Stimulated activated CD8-positive, alpha-beta memory T cell treated with anti-CD3 and anti-CD28 coated beads, Interleukin-15, amount 100 ng/mL, for 24 hours (primary cell): ENCODE measurements at places on chromosomes 5 and 9.

DNA sequence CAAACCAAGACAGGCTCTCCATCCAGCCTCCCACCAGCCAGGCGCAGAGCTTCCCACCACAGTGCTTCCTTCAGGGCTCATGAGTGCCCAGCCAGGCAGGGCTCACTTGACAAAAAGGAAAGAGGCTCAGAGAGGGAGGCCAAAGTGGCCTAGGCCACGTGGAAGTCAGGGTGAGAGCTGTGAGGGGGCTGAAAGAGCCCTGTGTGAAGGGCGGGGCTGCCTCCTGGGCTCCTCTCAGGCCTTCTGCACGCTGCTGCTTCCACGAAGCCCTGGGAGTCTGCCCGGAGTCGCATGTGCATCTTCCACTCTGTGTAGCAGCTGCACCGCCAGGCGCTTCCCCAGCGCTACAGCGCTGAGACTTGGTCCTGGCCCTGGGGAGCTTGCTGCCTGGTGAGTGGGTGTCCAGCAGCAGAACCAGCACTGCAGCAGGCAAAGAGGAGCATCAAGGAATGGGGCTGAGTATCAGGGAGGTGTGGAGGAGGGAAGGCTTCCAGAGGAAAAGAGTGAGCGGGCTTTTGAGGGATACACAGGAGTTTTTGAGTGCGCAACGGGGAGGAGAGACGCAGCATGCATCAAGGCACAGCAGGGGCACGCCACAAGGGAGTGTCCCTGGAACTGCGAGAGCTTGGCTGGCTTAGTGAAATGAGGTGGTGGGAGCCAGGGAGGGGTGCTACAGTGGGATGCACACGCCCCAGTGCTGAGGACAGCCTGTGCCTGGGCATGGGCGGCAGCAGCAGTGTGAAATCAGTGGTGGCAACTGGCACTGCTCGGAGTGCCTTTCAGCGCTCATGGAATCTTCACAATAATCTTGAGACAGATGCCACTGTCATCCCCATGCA, 178.0 kb downstream of the GAPVD1 start:
- no peak for DNase-seq

DNA sequence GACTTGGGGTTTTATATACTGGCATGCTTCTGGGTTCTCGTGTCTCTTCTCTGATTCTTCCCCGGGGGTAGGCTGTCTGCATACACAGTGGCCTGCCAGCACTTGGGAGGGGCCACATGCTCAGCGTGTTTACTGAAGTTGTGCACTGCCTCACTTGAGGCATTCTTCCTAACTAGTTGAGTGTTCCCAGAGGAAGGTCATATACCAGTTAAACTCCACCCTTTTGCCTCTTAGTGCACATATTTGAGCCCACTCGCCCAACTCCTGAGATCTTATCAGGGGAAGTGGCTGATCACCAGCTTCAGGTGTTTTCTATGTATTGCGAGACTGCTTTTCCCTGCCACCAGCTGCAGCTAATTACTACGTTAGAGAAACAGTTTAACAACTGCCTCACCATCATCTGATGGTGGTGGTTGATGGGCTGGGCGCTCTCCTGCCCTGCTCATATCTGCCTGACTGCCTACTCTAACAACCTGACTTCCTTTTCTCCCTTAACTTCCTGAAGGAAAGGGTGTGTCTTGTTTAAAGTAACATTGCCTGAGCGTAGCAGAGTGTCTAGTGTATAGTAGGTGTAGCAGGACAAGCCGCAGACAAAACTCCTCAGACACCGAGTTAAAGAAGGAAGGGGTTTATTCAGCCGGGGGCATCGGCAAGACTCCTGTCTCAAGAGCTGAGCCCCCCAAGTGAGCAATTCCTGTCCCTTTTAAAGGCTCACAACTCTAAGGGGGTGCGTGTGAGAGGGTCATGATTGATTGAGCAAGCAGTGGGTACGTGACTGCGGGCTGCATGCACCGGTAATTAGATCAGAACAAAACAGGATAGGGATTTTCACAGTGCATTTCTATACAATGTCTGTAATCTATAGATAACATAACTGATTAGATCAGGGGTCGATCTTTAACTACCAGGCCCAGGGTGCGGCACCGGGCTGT, 60.1 kb upstream of the CLINT1 start:
- no peak for DNase-seq

- no peak for DNase-seq
Observed at GRCh38 chr5:58148254-58148775, 311.6 kb downstream of the PLK2 start.

DNA sequence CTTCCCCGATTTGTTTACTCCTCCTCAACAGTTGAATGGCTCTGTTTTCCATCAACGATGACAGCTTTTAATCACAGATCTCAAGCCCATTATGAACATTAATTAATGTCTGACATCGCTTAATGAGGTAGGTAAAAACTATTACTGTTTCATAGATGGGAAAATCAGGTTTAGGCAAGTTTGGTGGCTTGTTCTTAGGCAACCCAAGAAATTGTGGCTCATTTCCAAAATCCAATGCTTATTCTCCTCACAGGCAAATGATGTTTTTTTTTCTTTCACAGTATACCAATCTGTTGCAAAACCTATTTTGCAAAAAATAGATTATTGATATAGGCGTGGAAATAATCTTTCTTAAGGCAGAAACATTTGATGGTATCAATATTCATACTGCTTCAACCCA, 70.8 kb upstream of the CHD1 start:
- no peak for DNase-seq

DNA sequence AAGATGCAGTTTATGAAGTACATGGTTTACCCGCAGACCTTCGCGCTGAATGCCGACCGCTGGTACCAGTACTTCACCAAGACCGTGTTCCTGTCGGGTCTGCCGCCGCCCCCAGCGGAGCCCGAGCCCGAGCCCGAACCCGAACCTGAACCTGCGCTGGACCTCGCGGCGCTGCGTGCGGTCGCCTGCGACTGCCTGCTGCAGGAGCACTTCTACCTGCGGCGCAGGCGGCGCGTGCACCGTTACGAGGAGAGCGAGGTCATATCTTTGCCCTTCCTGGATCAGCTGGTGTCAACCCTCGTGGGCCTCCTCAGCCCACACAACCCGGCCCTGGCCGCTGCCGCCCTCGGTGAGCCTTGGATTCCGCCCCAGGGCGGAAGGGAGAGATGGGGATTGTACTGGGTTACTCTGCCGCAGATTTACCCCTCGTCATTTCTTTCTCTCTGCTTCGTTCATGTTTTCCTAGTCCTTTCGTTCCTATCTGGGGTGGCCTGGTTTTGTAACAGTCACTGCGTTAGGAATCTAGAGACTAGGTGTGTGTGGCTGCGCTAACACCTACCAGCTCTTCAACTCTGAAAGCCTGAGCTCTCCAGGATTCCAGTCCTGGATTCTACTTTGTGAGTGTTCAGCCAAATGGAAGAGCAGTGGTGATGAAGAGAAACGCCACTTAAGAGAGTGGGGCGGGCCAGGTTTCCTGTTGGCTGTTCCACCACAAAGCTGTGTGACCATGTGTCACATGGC, 638 bp downstream of the MRPS30 start:
- DNase-seq: peak; percentile 21

- no peak for DNase-seq
Observed at GRCh38 chr9:79616013-79616412, 44.2 kb downstream of the TLE4 start.

DNA sequence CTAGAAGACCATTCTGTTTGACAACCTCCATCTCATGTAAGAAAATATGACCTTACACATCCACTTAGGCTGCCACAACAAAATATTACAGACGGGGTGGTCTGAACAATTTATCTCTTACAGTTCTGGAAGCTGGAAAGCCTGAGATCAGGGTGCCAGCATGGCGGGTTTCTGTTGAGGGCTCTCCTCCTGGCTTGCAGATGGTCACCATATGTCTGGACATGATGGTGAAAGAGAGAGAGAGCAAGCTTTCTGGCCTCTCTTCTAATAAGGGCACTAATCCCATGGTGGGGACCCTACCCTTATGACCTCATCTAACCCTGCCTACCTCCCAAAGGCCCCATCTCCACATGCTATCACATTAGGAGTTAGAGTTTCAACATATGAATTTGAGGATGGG, 66.0 kb downstream of the AMBP start:
- no peak for DNase-seq

DNA sequence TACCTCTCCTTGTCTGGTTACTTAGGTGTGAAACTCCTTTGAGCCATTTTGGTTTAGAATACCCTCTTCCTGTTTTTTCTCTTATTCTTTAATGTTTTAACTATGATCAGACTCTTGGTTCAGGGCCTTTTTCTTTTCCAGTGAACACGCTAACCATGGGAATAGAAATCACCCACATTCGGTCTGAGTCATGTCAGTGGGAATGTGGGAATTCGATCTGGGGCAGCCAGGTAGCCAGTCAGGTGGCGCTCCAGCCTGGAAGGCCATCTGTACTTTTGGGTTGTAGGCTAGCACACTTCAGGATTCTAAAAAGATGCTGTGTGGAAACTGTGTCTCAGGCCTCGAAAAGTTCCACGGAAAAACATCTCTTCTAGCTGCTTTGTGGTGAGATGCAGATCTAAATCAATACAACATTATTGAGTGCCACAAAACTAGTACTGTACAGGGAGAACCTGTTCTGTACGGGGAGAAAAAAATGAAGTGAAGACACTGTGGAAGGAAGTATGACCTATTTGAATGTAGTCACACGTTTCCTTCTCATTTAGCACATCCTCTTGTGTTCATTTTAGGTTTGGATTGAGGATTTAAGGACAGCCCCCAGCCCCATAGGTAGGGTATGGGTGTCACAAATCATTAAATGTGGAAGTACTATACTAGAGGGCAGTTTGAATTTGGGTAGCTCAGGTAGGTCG, 36.4 kb downstream of the SNX30 start:
- no peak for DNase-seq

DNA sequence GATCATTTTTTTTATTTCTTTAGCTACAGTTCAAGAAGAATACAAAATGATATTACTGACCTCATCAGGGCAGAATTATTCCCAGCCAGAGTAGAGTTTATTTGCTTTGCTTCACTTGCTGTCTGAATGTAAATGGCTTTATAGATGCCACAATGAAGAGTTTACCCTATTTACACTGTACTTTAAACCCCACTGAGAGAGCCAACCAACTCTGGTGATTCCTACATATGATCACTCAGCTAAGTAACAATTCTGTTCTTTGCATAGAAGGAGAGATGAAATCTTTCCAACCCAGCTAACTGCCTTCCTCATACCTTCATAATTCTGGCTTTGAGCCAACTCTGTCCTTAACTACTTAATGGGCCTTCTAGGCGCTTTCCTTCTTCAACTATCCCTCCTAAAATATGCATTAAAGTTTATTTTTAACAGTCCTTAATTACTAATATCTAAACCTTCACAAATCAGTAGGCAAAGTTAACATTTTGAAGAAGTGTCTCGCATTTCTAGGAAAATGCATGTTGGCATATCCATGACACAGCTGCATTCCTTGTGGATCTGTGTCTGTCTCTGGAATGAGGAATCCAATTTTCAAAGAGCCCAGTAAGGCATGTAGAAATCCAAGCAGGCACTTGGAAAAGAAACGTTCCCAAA, 284.8 kb upstream of the GRAMD2B start:
- DNase-seq: no peak

DNA sequence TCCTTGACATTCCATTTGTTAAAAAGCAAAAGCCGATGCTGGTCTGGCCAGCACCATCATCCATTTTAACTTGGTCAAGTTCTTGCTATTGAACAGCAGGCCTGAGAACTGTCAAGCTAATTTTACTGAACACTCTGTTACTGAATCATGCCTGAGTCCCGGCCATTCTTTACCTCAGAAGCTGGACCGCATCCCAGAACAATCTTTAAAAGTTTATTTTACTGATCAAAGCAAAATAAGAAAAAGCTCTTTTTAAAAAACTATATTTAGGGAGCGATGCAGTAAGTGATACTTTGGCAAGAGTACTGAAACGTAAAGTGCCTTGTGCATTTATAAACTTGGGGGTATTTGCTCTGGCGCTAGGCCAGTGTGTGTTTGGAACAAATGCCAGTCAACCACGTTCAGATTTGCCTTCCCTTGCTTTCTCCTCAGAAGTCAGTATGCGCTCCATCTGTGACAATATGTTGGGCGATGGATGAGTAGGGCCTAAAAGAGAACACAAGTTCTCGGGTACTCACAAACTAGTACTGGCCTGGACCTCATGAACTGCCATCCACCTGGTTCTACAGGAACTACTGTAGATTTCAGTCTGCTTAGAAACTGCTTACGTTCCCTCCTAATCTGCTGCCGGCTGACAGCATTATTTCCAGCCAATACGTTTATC, 161.9 kb downstream of the MAPKAP1 start:
- no peak for DNase-seq
